ENCODE measurements at places on chromosomes 6 and 20. TPM values are rescaled to one million over a fixed set of nuclear protein-coding genes. Genes with fewer than 3 reads are reported as not detected.

ITPA gene
- 59.8 TPM for total RNA-seq

TRIM38 gene
- 6.3 TPM for total RNA-seq

TGM3 gene
- total RNA-seq = not detected

CNKSR3 gene
- total RNA-seq = 27.9 TPM

VWA7 gene
- total RNA-seq = 2.9 TPM

SCRT2 gene
- total RNA-seq = 0.75 TPM

CFB gene
- total RNA-seq = 1.1 TPM

- no peak for DNase-seq
Measured at GRCh38 chr6:52650941-52651340, 20.0 kb upstream of the TMEM14A start.

DNA sequence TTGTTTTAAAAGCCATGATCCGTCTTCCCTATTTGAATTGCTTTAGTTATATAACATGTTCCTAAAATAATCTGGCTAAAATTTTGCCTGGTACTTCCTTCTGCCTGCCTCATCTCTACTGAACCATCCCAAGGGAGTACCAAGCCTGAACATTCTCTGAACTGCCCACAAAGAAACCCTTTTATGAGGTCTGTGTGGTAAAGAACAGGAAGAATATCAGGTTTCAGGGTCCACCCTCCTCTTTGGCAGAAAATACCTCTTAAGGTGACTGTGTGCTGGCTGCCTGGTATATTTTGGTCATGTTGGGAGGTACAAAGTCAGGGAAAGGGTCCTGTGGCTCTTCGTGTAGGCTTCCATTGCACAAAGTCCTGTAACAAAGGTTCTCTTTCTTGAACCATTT lies 574.1 kb upstream of the CHD6 start:
- no peak for DNase-seq

GRCh38 chr6:170160628-170161611 lies 130.0 kb downstream of the DLL1 start:
- no peak for DNase-seq

DNA sequence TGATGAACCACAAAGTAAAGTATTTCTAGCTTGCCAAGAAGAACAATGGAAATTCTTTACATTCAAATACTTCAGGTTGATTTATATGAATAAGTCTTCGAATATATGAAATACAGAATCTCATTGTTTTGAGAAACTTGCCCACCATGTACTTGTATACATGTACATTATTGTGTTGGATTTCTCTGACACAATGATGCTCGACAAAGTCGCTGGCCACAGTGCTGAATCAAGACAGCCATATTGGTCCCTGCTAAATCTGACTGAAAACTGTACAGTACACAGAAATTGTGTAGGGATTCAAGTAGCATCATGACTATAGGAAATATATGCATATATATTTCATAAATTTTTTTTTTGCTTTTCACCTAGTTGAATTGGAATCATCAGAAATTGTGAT lies 13.1 kb upstream of the LIN28B start:
- peak; percentile 31 for DNase-seq

- DNase-seq = no peak
Measured at GRCh38 chr6:30890646-30891449, 6.5 kb downstream of the DDR1 start.

- DNase-seq = no peak
Measured at GRCh38 chr20:61369731-61370520, 117.9 kb downstream of the CDH4 start.

DNA sequence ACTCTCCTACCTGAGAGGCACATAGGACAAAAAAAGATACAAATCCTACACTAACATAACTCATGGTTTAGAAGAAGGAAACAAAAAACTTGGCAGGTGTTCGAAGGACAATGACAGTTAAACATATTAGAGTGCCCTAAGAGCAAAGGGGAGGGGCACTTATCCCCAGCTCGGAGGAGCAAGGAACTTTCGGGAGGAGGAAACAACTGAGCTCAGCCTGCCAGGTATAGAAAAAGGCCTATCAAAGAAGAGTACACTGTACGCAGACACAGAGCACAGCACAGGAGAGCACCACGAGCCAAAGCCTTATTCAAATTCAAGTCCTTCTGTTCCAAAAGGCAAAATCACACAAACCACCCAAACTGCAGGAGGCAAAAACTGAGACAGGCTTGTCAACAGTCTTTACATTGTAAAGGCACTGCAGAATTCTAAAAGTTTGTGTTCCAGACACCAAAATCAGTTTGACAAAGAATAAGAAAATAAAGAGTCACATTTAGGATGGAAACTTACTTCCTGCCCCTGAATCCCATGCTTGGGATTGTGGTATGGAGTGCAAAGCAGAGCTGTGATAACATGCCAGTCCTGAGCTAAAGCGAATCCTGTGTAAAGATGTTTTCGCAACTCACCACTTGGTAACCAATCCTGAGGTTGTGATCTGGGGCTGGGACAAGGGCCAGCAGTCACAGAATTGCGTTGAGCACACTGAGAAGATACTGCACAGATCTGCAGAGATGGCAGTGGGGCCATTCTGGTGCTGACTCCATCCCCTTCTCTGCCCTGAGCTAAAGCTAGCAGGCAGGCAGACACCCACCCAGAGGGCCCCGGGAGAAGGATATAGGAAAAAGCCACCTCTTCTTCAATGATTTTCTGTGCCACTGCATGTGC lies 108.6 kb downstream of the CHD6 start:
- DNase-seq = no peak

DNA sequence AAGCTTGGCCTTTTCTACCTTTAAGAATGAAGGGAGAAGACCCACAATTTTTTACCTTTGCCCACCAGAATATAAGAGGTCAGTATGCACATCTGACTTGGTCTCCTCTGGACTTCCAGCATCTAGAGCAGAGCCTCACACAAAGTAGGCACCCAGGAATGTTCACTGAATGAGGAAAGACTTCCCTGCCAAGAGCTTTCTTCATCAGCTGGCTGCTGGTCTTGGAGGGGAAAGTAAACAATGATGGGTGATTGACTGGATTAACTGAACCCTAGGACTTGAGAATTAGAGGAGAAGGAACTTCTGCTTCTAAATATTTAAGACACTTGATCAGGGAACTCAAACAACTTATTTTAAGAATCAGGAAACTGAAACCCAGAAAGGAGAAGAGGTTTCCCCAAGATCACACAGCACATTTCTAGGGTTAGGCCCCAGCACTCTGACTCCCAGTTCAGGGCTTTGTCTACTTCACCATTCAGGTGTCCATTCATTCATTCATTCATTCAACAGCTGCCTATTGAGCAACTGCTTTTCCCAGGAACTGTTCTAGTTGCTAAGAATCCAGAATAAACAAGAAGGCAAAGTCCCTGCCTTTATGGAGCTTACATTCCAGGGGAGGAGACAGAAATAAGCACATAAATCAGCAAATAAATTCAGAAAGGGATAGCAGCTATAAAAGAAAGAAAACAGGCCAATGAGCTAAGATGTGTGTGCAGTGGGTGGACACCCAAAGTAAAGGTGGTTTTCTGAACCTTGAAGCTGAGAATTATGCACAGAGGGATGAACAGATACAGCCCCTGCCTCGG lies 216.9 kb upstream of the LRFN2 start:
- DNase-seq = no peak

- DNase-seq = peak; percentile 87
Measured at GRCh38 chr6:17705428-17705777, 1.3 kb downstream of the NUP153 start.

DNA sequence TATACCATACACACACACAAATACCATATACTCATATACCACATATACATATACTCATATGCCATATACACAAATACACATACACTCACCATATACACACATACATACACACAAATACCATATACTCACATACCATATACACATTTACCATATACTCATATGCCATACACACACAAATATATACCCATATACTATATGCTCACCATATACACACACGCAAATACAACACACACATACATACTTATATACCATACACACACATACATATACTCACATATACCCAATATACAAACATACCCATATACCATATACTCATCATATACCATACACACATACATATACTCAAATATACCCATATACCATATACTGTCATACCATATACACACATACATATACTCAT lies 99.2 kb downstream of the ZMYND8 start:
- DNase-seq = no peak

GRCh38 chr20:55667024-55667423 lies 338.3 kb downstream of the CBLN4 start:
- no peak for DNase-seq

All from K562 (cell line).